T-helper 17 cell (primary cell): ENCODE measurements at places on chromosomes 2 and 18.
A peak's percentile ranks its signal among the peaks of the same experiment; 100 is the strongest.

GRCh38 chr18:11149441-11150270 is at the start of gene PIEZO2:
Gene PIEZO2 (minus strand): TSS chr18:11149569. CDS start chr18:11148588, 981 bp downstream.
- H3K4me1 ChIP-seq, result peaks cover 2% of the 10 kb centered on the region
- peaks cover 58% of the 10 kb centered on the region for H3K27me3 ChIP-seq
- no peak for DNase-seq
- no peak within 1 kb of the TSS for H3K4me3 ChIP-seq
- H3K27ac ChIP-seq, result no peak within 1 kb of the TSS
- H3K36me3 ChIP-seq, result no peaks in the 10 kb centered on the region

- H3K36me3 ChIP-seq, result no peaks in the 10 kb centered on the region
- H3K27ac ChIP-seq, result peak overlapping the region; percentile 98
- H3K4me3 ChIP-seq, result peak overlapping the region; percentile 12
- no peak for DNase-seq
- peaks cover 59% of the 10 kb centered on the region for H3K4me1 ChIP-seq
- H3K27me3 ChIP-seq, result no peaks in the 10 kb centered on the region
Observed at GRCh38 chr2:239290618-239291474, 110.0 kb downstream of the HDAC4 start.

GRCh38 chr2:202072737-202073401 is at the start of gene KIAA2012:
Gene KIAA2012 (plus strand): TSS chr2:202073255. CDS start chr2:202073628, 373 bp downstream.
- H3K4me3 ChIP-seq, result no peak within 1 kb of the TSS
- no peak within 1 kb of the TSS for H3K27ac ChIP-seq
- H3K36me3 ChIP-seq, result peaks cover 4% of the 10 kb centered on the region
- H3K4me1 ChIP-seq, result peaks cover 4% of the 10 kb centered on the region
- DNase-seq, result no peak

GRCh38 chr2:195252018-195252417 is 405.0 kb upstream of the SLC39A10 start:
- H3K27me3 ChIP-seq, result no peaks in the 10 kb centered on the region
- H3K4me1 ChIP-seq, result no peaks in the 10 kb centered on the region
- H3K36me3 ChIP-seq, result no peaks in the 10 kb centered on the region
- no peak overlapping the region for H3K4me3 ChIP-seq
- H3K27ac ChIP-seq, result no peak overlapping the region

- H3K27me3 ChIP-seq, result peaks cover 72% of the 10 kb centered on the region
- no peaks in the 10 kb centered on the region for H3K4me1 ChIP-seq
- no peak overlapping the region for H3K27ac ChIP-seq
- no peak overlapping the region for H3K4me3 ChIP-seq
Observed at GRCh38 chr2:20108655-20109396, 57.4 kb upstream of the LAPTM4A start.

- peak overlapping the region; percentile 56 for H3K27ac ChIP-seq
- no peaks in the 10 kb centered on the region for H3K36me3 ChIP-seq
- DNase-seq, result no peak
- peaks cover 6% of the 10 kb centered on the region for H3K4me1 ChIP-seq
- no peak overlapping the region for H3K4me3 ChIP-seq
Observed at GRCh38 chr2:219457784-219458369, 23.2 kb downstream of the SPEG start.

- no peak overlapping the region for H3K4me3 ChIP-seq
- H3K4me1 ChIP-seq, result peaks cover 16% of the 10 kb centered on the region
- peaks cover 2% of the 10 kb centered on the region for H3K36me3 ChIP-seq
- no peak for DNase-seq
- H3K27ac ChIP-seq, result peak overlapping the region; percentile 97
Observed at GRCh38 chr2:47908682-47909081, 2.4 kb upstream of the FBXO11 start.

- H3K27ac ChIP-seq, result no peak overlapping the region
- no peaks in the 10 kb centered on the region for H3K27me3 ChIP-seq
- H3K4me3 ChIP-seq, result no peak overlapping the region
- H3K4me1 ChIP-seq, result no peaks in the 10 kb centered on the region
- H3K36me3 ChIP-seq, result peaks cover 3% of the 10 kb centered on the region
- DNase-seq, result no peak
Observed at GRCh38 chr2:165277295-165277694, 38.1 kb downstream of the SCN2A start.

DNA sequence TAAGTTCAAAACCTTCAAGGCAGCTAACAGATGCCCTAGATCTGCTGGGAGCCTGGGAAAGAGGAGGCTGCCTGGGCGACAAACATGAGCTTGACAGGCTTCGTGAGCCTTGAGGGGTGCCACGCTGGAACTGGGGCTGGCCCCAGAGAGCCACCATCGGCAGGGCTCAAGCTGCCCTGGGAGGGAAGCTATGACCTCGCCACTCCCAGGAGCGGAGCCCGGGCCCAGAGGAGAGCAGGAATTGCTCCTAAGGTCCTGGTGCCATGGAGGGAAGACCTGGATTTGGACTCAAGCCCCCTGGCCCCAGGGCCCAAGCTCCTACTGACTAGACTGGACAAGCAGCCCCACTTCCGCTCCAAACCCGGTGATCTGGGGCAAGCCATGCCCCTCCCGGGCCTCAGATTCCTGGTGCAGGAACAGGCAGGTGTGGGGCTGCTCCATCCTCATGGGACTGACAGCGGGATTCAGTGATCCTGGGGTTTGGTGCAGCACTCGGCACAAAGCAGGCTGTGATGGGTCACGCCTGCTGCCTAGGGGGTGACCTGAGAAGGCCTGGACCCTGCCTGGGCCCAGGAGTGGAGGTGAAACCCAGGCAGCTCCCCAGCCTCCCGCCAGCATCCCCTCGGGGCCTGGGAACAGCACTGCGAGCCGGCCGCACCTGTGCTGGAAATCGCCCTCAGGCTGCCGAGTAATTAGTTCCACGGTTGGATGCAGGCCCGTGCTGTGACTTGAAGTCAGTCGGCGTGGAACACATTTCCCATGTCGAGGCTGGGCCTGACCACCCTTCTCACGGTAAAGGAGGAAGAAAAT is 246.9 kb downstream of the NDUFA10 start:
- H3K27ac ChIP-seq, result no peak overlapping the region
- peaks cover 4% of the 10 kb centered on the region for H3K4me1 ChIP-seq
- H3K4me3 ChIP-seq, result no peak overlapping the region
- DNase-seq, result no peak

DNA sequence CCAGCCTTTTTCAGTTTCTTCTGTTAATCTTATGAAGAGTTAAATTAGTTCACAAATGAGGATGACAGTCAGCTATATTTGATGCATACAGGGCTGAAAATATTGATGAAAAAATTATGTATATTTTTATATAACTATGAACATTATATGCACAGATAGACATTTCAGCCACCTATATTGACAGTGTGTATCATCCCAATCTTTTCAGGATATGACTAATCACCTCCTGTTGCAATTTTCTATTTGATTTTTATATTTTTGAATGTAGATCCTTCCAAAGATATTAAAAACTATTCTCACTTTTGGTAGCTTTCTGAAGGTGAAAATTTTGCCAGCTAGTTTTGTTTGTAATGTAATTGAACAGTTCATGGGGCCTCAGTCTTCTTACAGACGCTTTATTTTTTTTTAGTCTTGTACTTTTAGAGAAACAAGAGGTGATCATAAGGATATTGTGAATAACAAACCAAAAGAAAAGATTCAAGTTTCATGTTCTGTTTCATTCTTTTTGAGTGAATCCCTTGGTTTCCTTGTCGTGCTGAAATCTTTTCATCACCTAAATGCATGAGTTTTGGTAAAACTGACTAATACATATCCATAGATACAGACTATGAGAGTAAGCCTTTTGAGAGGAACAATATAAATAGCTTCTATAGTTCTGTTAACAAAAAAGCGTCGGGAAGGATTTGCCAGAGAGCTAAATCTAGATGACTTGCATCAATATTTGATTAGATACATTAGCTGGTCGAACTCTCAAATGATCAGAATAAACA is 123.1 kb downstream of the ARHGAP15 start:
- peaks cover 4% of the 10 kb centered on the region for H3K36me3 ChIP-seq
- H3K4me1 ChIP-seq, result peaks cover 25% of the 10 kb centered on the region
- H3K4me3 ChIP-seq, result peak overlapping the region; percentile 80
- no peak for DNase-seq
- no peaks in the 10 kb centered on the region for H3K27me3 ChIP-seq

DNA sequence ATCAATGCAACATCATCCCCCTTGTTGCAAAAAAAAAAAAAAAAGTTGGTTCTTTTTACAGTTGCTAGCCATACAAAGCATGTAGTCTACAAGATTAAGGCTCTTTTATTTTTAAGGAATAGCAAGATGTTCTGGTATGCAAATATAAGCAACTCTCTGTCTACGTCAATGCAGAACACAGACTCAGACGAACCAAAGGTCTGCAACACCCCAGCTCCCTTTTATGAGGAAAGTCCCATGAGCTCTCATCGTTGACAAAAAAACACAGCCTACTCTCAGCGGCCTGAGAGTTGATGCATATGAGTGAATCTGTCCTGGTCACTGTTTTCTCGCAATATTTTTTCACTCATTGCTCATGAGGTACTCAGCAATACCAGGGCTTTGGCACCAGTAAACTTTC is 112.9 kb downstream of the STK39 start:
- H3K27me3 ChIP-seq, result no peaks in the 10 kb centered on the region
- H3K36me3 ChIP-seq, result peaks cover 19% of the 10 kb centered on the region
- no peak overlapping the region for H3K4me3 ChIP-seq
- H3K27ac ChIP-seq, result no peak overlapping the region
- DNase-seq, result no peak

DNA sequence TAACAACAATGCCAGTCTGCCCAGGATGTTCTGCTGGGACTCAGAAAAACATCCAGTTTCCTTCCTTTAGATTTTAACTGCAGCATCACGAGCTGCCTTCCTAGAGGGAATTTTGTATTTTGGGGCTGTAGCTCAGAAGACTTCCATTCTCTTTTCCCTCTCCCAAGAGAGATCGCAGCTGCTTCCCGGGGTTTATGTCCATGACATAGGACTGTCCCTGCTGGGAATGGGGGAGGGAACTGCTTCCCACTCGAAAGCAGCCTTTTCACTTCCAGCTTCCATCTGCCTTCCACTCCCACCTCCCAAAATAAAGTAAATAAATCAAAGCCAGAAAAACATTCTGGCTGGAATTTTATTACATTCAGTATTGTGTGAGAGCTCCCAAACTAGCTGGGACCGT is 52.4 kb downstream of the LIMS1 start:
- peak overlapping the region; percentile 79 for H3K27ac ChIP-seq
- H3K4me3 ChIP-seq, result no peak overlapping the region
- H3K4me1 ChIP-seq, result peaks cover 33% of the 10 kb centered on the region
- no peaks in the 10 kb centered on the region for H3K27me3 ChIP-seq
- peaks cover 2% of the 10 kb centered on the region for H3K36me3 ChIP-seq

DNA sequence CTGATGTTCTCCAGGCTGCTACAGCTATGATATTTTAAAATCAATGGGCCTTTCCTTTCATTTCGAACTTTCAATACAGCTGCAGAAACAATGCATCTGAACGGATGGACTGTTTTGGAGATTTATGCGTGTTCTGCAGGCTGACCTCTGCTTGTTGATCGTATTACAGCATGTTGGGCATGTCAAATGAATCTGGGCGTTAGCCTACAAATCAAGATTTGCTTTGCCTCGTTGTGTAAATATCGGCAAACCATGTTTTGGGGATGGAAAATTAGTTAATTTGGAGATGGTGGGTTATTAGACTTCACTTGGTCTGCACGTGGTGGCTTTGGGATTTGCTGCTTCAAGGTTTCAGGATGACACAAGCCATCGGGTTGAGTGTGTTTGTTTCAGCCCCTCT is 129.3 kb downstream of the AGAP1 start:
- H3K4me1 ChIP-seq, result no peaks in the 10 kb centered on the region
- H3K36me3 ChIP-seq, result no peaks in the 10 kb centered on the region
- H3K4me3 ChIP-seq, result no peak overlapping the region
- peaks cover 13% of the 10 kb centered on the region for H3K27me3 ChIP-seq
- H3K27ac ChIP-seq, result no peak overlapping the region
- no peak for DNase-seq

- no peaks in the 10 kb centered on the region for H3K4me1 ChIP-seq
- H3K36me3 ChIP-seq, result no peaks in the 10 kb centered on the region
- no peak for DNase-seq
- no peaks in the 10 kb centered on the region for H3K27me3 ChIP-seq
- no peak overlapping the region for H3K4me3 ChIP-seq
Observed at GRCh38 chr18:28041366-28041765, 135.6 kb downstream of the CDH2 start.

DNA sequence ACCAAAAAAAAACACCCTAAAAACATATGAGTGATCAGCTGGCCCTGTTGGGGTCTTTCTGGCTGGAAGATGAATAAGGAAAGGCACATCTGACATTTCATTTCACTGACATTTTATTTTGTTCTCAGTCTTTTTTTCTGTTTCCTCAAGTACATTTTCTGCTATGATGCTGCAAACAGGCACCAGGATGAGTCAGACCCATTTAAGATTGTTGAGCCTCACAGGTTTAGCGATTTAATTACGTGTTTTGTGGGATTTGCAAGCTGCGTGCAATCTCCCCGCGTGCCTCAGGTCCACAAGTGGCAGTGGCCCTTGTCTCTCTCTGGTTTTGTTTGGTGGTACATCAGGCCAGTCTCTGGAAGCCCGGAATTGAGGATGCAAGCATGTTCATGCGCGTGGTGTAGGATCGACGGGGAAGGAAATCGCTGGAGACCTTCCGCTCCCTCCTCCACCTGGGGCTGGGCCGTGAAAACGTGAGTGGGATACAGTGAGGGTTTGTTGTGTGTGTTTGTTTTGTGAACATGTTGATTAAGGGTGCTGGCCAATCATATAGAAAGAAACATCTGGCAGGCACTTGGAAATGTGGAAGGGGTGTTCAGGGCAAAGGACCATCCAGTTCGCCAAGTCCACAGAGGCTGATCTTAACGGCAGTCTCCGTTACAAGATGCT is 120.2 kb upstream of the ZNF516 start:
- peaks cover 32% of the 10 kb centered on the region for H3K27me3 ChIP-seq
- H3K4me3 ChIP-seq, result no peak overlapping the region
- no peak for DNase-seq
- H3K36me3 ChIP-seq, result peaks cover 5% of the 10 kb centered on the region

GRCh38 chr2:129849559-129850160 is 129.8 kb upstream of the RAB6C start:
- no peak for DNase-seq
- H3K4me1 ChIP-seq, result no peaks in the 10 kb centered on the region
- peaks cover 4% of the 10 kb centered on the region for H3K36me3 ChIP-seq
- H3K4me3 ChIP-seq, result no peak overlapping the region

DNA sequence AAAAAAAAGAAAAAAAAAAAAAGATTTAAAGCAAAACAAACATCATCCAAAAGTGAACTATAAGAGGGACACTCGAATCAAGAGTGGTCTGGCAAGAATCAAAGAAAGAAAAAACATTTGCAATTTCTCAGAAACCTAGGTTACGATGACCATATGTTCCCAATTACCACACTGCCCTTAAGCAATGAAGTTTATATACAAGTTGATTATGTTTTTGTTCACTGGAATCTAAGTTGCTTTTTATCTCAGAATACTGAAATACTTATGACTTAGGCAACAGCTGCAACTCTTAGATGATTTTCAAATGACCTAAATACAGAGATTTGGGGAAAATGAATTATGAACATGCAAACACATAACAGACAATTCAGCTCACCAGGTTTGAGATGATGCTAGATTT is 597.1 kb upstream of the CHAC2 start:
- no peaks in the 10 kb centered on the region for H3K36me3 ChIP-seq
- H3K27ac ChIP-seq, result no peak overlapping the region
- no peaks in the 10 kb centered on the region for H3K27me3 ChIP-seq
- DNase-seq, result no peak

- no peaks in the 10 kb centered on the region for H3K27me3 ChIP-seq
- H3K4me1 ChIP-seq, result peaks cover 11% of the 10 kb centered on the region
- peaks cover 21% of the 10 kb centered on the region for H3K36me3 ChIP-seq
- H3K27ac ChIP-seq, result peak overlapping the region; percentile 57
- no peak for DNase-seq
Observed at GRCh38 chr2:197024206-197024605, 97.7 kb upstream of the PGAP1 start.

GRCh38 chr2:236825989-236826510 is 256.4 kb downstream of the ACKR3 start:
- H3K36me3 ChIP-seq, result no peaks in the 10 kb centered on the region
- no peak for DNase-seq
- H3K4me3 ChIP-seq, result no peak overlapping the region
- peaks cover 8% of the 10 kb centered on the region for H3K27me3 ChIP-seq
- H3K27ac ChIP-seq, result no peak overlapping the region
- no peaks in the 10 kb centered on the region for H3K4me1 ChIP-seq
